ENCODE measurements at places on chromosomes 1 and 21.

GRCh38 chr1:109760581-109761226 lies 3.0 kb downstream of the EPS8L3 start:
- DNase-seq, result no peak

DNA sequence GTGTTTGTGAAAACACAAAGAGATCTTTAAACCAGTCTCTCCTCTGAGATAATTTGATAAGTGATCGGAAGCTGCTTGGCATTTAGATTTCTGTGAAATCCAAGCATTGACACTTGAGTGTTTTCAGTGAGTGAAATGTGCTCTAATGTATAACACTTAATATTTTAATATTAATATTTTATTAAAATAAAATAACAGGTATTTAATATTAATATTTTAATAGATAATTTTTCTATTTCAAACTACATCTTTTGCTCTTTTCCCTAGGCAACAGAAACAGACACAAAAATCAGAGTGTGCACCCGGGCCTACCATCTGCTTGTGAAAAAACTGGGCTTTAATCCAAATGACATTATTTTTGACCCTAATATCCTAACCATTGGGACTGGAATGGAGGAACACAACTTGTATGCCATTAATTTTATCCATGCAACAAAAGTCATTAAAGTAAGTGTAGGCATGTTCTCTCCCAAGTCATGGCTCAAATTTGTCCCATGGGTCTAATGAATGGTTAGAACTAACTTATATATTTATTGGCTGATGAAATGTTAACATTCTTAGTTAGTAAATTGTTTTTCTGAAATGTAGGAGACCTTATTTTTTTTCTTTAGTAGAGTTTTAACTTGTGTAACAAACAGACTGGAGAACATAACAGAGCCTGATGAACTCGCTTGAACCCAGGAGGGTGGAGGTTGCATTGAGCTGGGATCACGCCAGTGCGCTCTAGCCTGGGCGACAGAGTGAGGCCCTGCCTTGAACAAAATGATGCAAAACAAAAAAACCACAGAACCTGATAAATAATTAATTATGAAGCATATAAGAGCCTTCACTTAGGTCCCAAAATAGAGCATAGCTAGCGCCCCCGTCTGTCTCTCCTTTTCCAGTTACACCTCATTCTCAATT lies 55.2 kb downstream of the MTR start:
- no peak for DNase-seq

DNA sequence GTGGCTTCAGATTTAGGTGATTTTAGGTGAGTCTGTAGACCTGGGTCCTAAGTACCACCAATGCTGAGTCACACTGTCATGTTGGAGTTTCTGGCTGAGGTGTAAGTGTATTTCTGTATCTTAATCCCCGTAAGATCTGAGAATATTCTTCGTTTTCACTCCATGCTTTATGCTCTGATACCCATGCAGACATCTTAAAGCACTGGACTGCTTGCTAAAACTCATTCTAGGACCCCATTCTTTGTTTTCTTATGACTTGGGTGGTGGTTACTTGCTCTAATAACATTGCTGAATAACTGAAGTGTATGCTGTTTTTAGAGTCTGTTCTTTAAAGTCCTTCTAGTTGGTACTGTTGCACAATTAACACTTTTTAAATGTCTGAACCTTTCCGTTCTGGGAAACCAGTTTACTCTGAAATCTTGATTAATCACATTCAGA lies 36.6 kb downstream of the CDC42 start:
- DNase-seq, result no peak

DNA sequence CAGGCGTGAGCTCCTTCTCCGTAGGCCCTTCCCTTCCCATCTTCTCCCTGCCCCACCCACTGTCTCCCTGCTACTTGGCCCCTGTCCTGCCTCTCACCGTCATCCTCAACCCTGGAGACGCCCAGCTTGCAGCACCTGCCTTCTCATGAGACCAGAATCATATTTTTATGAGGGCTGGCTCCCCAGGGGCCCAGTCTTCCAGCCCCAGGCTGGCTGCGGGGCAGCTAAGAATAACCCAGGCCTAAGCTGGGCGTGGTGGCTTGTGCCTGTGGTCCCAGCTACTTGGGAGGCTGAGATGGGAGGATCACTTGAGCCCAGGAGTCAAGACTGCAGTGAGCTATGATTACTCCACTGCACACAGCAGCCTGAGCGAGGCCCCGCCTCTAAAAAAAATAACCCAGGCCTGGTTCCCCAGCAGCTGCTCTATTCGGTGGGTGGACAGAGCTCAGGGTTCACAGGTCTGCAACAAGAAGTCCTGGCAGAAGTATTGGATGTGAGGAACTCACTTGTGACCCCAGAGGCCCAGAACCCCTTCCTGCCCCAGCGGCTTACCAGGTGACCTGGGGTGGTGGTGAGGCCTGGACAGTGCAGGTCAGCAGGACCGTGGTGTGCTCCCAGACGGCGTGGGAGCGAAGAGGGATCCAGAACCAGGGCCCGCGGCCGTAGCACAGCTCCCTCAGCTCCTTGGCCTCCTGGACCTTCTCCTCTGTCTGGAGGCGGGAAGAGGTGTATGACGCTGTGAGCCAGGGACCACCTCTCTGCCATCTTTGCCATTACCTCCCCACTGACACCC lies 6.4 kb downstream of the MYOM3 start:
- no peak for DNase-seq

- no peak for DNase-seq
These were observed 2.4 kb downstream of the MYBPHL start for GRCh38 chr1:109304226-109304920.

DNA sequence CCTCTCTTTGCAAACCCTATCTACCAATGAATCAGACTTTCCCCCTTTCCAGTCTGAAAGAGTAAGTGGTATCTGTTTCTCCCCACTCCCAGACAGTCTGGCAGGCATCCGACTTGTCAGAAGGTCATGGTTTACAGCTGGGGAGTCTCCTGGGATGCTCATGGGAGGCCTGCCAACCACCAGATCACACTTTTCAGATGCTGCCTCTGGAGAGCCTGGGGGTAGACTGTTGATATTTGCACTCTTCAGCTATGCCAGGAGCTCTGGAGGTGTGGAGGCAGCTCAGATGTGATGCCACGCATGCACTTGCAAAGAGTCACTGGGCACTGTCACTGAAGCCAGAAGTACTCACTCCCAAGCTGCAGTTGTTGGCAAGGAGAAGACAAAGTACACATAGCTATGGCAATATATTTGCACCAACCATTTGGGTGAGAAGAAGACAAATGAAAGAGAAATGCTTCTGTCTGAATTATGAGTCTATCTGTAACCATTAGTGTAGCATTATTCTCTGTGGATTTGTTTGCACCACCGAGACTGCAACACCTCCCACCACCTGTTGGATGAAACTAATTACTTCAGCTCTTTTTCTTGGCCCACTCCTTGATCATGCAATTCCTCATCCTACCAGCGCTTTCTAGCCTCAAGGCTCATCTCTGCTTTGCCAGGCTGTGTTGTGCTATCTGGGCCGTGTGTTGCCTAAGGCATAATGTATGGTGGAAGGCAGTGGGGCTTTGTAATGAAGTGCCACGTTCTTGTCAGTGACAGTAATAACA lies 133.0 kb upstream of the SPAG17 start:
- no peak for DNase-seq

- DNase-seq, result no peak
These were observed 1.4 kb downstream of the TRIM17 start for GRCh38 chr1:228415221-228415620.

- peak; percentile 80 for DNase-seq
These were observed 3.9 kb upstream of the NUAK2 start for GRCh38 chr1:205325334-205325884.

GRCh38 chr1:16975211-16975610 lies 5.2 kb downstream of the MFAP2 start:
- no peak for DNase-seq

GRCh38 chr21:25334046-25334730 lies 273.1 kb downstream of the MRPL39 start:
- DNase-seq, result no peak

- no peak for DNase-seq
These were observed 50.2 kb downstream of the SMYD2 start for GRCh38 chr1:214331180-214331579.

GRCh38 chr1:59698386-59698785 lies 116.4 kb upstream of the HOOK1 start:
- no peak for DNase-seq

DNA sequence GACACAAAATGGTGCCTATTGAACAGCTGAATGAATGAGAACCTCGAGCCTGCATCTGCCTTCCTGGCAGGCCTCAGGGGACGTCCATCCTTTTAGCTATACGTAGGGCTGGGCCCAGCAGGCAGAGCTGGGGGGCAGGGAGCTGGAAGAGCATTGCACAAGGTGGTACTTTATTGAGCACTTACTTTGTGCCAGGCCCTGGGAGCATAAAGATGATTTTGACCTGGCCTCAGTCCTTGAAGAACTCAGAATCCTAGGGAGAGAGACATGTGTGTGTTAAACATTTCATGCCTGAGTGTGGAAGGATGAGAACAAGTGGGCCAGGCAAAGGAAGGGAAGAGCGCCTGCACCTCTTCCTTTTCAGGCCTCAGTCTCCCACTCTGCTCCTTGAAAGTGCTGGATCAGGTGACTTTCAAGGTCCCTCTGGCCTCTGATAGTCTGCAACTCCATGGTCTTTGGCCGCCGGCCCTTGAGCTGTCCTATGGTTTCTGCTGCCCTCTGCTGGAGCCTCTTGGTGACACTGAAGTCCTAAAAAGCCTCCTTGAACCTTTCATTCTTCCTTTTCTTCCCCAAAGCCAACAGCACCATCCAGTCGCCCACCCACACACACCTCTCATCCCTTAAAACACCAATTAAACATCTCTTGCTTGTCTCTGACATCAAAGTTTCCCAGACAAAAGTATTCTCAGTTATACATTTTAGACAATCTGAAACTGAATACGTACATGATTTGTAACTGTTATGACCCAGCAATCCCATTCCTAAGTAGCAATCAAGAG lies 3.5 kb upstream of the PEAR1 start:
- peak; percentile 80 for DNase-seq

DNA sequence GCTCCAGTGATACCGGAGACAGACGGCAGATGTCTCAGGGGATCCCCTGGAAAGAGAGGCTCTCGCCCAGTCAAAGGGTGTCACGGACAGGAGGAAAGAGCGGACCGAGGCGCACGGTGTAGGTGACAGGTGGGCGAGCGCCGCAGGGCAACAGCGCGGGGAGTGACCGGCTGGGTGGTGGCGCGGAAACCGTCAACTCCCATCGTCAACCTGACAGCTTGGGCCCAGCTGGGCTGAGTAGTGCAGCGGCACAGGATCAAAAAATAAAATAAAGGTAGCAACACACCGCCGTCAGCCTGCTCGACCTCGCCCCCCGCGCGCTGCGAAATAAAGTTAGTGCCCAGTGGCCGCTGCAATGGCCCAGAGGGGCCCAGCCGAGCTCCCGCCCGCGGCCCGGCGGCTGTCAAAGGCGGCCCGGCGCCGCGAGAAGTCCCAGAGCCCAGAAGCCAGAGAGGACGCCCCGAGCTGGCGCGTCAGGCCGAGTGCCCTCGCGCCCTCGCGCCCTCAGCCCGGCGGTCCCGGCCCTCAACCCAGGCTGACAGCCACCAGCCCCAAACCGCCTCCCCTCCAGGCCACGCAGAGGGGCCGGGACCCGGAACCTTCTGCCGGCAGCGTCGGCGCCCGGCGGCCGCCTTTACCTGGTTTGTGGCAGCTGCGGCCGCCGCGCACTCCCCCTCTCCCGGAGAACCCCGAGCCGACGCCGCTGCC lies at the start of gene LYST:
Gene LYST, minus strand, starts transcription at position 702 of the 708 bp plus-strand sequence. CDS start 36,489 bp downstream, outside the sequence.
- peak; percentile 64 for DNase-seq

GRCh38 chr1:31891280-31891679 lies 46.9 kb downstream of the PTP4A2 start:
- DNase-seq, result no peak

DNA sequence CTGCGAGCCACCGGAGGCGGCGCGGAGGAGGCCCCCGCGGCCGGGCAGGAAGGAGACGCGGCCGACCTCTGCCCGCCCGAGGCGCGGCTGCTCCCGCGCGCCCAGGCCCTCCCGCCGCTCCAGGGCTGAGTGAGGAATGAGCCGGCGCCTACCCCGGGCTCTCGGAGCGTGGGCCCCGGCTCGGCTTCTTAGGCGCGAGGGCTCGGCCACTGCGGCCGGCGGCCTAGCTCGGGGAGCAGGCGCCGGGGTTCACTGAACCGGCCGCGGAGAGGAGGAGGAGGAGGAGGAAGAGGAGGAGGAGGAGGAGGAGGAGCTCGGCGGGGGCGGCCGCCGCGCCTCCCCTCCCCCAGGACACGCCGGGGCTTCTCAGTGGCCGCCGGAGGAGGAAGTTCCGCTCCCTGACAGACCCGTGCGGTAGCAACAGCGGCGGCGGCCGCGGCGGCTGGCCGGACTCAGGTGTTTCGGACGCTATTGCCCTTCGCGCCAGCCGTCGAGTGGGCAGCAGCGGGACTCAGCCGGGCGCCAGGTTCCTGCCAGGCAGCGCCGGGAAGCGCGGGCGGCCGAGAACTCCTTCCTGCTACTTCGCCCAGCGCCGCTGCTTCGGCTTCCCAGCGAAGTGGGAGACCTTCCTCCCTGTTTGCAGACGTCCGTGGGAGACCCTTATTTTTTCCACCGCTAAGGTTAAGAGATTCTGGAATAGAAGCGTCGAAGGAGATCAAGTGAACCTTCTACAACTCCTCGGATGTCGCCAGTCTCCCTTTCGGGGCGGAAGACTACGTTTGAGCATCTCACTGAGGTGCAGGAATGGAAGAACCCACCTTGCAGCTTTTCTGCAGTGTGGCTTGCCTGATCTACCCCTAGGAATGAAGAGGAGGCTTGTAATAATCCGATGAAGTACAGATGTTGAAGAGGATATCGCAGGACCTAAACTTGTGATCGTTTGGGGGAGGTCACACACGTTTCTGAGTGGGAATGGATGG lies at the start of gene MAN1A2:
Gene MAN1A2, plus strand, starts transcription at position 404 of the 980 bp plus-strand sequence. CDS start 735 bp downstream, outside the sequence.
- DNase-seq, result peak; percentile 94

- no peak for DNase-seq
These were observed 24.7 kb downstream of the MAN1C1 start for GRCh38 chr1:25641329-25641725.

GRCh38 chr1:83531521-83532309 lies 467.2 kb downstream of the TTLL7 start:
- no peak for DNase-seq

DNA sequence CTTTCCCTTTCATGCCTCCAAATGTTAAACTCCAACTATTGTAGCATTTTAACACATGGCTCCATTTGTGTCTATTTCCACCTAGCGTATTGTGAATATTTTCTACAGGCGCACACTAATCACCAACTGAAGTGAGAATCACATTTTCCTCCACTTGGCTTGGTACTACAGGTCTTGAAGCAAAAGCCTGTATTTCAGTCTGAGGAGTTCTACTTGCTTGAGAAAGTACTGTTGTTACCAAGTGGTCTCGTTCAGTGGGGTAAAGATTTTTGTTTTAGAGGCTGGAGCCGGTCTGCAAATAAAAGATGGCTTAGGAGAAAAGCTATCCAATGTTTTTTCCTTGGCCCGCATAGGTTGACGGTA lies 550 bp upstream of the PTBP2 start:
- no peak for DNase-seq

GRCh38 chr1:41315146-41315822 lies 46.0 kb upstream of the FOXO6 start:
- no peak for DNase-seq
